ENCODE measurements at places on chromosomes 5 and 9. TPM values are rescaled to one million over a fixed set of nuclear protein-coding genes. Genes with fewer than 3 reads are reported as not detected.
A peak's percentile ranks its signal among the peaks of the same experiment; 100 is the strongest.

Gene OBP2B
- total RNA-seq, result not detected

Gene ALDOB
- total RNA-seq, result not detected

Gene EXOSC2
- total RNA-seq, result 19.7 TPM

Gene TAS2R1
- not detected for total RNA-seq

Gene CD180
- total RNA-seq, result 0.19 TPM

Gene RASGEF1C
- total RNA-seq, result not detected

Gene SLC6A18
- total RNA-seq, result not detected

Gene RIGI
- total RNA-seq, result 5.0 TPM

Gene EGFL7
- 52.5 TPM for total RNA-seq

Gene PPIP5K2
- total RNA-seq, result 14.2 TPM

Gene LEAP2
- total RNA-seq, result 2.0 TPM

DNA sequence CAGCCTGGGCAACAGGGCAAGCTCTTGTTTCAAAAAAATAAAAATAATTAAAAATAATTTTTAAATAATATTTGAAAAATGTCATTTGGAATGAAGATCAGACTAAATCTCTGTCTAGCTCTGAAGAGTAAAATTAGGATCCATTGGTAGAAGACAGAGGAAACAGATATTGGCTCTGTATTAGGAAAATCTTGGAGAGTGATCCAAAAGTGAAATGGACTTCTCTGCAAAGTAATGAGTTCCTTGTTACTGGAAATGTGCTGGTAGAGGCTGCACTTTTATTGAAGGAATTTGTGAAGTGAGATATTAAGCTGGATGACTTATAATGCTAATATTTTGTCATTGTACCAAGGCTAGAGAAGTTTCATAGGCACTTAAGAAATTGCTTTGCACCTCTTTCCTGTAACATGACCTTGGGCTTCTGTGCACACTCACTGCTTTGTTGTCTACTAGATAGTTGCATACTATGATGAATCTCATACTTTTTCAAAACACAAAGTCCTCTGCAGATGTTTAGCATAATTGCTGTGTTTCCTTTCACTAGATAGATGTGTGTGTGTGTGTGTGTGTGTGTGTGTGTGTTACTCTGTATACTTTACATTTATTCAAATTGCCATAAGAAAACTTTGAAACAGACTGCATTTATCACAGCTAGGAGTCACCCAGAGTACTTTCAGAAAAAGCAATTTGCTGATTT lies 13.1 kb downstream of the THBS4 start:
- no peak for DNase-seq

GRCh38 chr9:20319641-20320337 lies 302.5 kb downstream of the MLLT3 start:
- no peak for DNase-seq

DNA sequence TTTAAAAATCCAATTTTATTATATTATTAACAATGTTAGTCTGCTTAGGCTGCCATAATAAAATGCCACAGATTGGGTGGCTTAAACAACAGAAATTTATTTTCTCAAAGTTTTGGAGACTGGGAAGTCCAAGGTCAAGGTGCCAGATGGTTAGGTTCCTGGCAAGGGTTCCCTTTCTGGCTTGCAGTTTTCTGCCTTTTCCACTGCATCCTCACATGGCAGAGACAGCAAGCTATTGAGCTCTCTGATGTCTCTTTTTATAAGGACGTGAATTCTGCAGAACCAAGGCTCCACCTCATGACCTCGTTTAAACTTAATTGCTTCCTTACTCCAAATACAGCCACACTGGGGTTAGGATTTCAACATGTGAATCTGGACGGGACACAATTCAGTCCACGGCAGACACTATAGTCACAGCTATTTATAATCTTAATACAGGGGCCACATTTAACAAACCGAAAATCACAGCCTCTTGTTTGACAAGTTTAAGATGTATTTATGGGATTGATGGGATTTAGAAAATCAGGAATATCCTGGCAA lies 174.9 kb upstream of the PUM3 start:
- DNase-seq, result no peak

- DNase-seq, result no peak
Measured at GRCh38 chr9:125990793-125991220, 243.6 kb downstream of the PBX3 start.

DNA sequence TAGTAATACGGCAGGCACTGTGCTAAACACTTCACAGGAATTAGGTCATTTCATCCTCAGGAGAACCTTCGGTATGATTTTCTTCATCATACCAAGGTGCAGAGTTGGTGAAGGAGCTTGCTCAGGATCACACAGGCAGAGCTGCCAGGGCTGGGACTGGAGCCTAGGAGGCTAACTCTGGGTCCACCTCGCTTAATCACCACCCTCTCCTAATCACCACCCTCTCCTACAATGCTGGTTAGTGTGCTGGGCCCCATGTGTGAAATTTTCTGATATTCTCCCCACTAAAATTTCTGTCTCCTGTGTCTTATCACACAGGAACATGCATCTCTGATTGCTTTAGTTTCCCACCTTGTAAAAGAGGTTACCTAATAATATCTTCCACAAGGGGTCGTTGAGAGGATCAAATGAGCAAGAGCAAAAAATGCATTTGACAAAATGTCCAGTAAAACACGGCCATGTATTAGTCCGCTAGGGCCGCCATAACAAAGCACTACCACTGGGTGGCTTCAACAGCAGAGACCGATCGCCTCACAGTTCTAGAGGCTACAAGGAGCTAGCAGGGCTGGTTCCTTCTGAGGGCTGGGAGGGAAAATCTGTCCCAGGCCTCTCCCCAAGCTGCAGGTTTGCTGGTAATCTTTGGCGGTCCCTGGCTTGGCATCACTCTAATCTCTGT lies 128.2 kb upstream of the NFIB start:
- DNase-seq, result no peak

DNA sequence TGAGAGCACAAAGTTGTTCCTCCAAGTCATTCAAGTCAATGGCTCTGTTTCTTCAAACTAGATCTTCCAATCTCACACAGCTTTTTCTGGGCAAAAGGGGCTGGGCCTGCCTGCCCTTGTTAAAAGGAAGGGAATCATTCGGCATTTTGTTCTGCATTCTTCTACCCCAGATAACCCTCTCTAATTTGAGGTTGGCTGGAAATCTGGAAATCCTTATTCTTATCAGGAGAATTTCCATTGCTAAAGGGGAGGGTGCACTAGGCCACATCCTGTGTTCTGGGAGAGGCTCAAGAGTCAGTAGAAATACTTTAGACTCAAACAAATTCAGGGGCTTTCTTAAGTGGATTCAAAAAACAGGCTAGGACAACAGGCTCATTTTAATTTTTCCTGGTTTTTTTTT lies 384.7 kb upstream of the ZNF462 start:
- DNase-seq, result no peak

GRCh38 chr9:14730461-14730898 lies 7.9 kb upstream of the CER1 start:
- no peak for DNase-seq

DNA sequence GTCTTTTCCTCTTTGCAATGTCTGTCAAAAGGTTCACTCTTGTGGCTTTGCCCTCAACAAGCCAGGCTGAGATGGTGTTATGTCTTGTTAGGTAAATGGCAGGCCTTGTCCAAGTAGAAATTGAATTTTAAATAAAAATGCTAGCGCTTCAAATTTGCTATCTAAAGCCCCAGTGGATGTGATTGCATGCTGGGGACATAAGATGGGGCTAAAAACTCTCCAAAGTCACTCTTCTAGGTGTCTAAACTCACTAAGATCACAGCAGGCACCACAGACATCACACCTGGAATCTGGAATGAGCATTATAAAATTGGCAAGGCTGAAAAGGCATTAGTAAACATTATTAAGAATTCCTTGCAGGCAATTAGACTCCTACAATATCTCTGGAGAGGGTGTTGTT lies 262.7 kb upstream of the CLINT1 start:
- DNase-seq, result no peak

DNA sequence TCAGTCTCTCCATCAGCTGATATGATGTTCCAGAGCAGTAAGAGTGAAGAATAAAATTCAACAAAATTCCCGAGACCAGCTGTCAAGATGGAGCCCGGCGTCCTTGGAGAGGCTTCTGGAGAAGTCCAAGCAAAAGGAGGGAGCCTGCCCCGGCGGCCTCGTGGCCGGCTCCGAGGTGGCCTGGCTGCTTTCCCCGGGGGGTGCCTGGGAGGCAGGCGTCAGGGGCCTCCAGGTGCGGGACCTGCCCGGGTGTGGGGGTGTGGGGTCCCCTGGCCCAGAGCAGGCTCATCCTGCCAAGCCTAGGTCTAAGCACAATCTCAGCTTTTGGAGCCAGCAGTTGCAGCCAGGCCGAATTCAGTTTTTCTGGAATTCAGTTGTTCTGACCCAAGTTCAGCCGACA lies 122.6 kb upstream of the IQGAP2 start:
- DNase-seq, result no peak

- DNase-seq, result no peak
Measured at GRCh38 chr5:38672059-38672788, 115.8 kb upstream of the LIFR start.

DNA sequence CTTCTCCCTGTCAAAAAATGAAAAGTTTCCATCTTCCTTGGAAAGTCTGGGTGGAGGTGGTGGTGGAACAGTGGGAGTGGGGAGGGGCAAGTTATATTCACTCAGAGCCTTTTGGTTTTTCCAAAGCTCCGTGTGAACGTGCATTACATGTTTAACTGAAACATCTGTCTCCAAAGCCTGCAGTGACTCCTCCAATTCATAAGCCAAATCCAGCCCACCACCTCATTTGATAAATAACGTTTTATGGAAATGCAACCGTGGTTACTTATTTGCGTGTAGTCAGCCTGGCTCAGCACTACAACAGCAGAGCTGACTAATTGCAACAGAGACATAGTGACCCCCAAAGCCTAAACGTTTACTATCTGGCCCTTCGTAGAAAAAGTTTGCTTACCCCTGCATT lies 13.9 kb downstream of the TNFSF8 start:
- no peak for DNase-seq

- DNase-seq, result no peak
Measured at GRCh38 chr5:110053205-110053604, 363.5 kb downstream of the MAN2A1 start.

DNA sequence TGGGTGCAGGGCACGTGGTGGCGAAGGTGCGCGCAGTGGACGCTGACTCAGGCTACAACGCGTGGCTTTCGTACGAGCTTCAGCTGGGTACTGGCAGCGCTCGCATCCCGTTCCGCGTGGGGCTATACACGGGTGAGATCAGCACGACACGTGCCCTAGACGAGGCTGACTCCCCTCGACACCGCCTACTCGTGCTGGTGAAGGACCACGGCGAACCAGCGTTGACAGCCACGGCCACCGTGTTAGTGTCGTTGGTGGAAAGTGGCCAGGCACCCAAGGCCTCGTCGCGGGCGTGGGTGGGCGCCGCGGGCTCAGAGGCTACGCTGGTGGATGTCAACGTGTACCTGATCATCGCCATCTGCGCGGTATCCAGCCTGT lies 2.1 kb downstream of the PCDHA2 start:
- DNase-seq, result no peak

- DNase-seq, result no peak
Measured at GRCh38 chr9:126517833-126518356, 95.8 kb upstream of the LMX1B start.

- no peak for DNase-seq
Measured at GRCh38 chr9:124016175-124017050, 4.8 kb downstream of the LHX2 start.

GRCh38 chr9:91006046-91006445 lies 204.4 kb downstream of the SYK start:
- DNase-seq, result no peak

DNA sequence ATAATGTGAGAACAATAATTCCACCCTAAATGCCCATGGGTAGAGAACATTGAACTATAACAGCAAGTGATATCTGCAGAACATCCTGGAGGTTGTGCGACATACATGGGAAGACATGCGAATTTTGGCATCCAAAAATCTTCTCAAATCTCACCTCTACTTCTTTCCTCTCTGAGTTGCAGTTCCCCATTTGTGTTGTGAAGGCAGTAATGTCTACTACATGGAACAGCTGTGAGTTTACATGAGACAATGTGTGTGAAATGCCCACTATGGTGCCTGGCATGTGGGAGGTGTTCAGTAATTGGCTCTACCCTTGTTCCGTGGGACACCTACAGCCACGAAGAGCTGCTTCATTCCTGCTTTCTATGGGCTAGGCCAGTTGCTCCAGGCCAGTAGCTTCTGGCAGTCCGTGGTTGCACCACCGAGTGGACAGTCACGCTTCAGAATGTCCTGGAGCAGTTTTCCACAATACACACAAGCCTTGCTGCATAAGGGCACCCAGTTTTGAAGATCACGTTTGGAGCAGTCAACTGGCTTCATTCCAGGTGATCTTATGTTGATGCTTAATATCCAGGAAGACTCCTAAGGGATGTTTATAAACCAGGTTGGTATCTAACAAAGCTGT lies 297.7 kb downstream of the DEPDC1B start:
- DNase-seq, result no peak

- DNase-seq, result peak; percentile 94
Measured at GRCh38 chr5:137487600-137487999, 11.5 kb downstream of the SPOCK1 start.

DNA sequence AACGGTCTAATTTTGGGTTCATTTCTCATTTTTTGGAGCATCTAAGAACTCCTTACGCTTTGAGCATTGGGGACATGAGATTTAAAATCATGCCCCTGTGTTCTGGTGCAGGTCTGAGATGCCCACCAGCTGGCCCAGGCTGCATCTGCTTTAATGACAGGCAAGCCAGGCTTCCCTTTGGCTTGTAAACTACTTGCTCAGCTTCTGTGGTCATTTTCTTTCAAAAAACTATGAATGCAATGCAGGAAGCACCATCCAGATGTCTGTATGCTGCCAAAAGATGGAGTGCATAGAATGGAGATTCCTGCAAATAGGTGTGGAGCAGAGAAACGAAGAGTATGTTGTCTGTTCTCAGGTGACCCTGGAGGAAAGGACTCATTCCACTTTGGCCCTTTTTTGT lies 399.9 kb upstream of the ADAMTSL1 start:
- DNase-seq, result no peak

GRCh38 chr5:89769975-89770374 lies 639.6 kb downstream of the CETN3 start:
- DNase-seq, result no peak

GRCh38 chr9:38047301-38048251 lies 21.5 kb downstream of the SHB start:
- DNase-seq, result no peak

- DNase-seq, result no peak
Measured at GRCh38 chr5:91058575-91058974, 324.5 kb downstream of the ARRDC3 start.

GRCh38 chr5:157460921-157461792 lies 1.1 kb downstream of the NIPAL4 start:
- DNase-seq, result peak; percentile 69

DNA sequence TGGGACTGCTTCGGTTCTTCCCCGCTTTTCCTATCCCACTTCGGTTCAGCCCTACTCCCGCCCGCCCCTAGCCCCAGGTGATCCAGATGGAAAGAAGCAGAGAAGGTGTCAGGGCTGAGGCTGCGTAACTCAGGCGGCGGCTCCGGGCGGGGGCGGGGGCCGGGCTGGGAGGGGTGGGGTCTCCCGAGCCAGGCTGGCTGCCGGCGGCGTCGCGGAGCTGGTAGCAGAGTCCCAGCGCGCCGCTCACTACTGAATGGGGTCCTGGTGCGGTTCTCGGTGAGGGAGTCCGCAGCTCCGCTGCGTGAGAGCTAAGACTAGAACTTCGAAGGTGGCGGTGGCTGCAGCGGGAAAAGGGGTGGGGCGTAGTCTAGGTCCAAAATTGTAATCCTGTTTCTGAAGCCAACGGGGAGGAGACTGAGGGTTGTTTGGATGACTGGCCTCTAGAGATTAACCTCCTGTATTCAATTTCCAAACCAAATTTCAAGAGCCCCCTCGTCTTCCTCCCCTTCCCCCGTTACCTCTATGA lies 1.4 kb downstream of the PRR16 start:
- DNase-seq, result peak; percentile 31
